Heart left ventricle (tissue), 16 donors: ENCODE measurements at places on chromosomes 1 and 21. TPM values are rescaled to one million over a fixed set of nuclear protein-coding genes. Genes with fewer than 3 reads are reported as not detected.

- no peak for DNase-seq
These were observed 71.3 kb downstream of the RPE65 start for GRCh38 chr1:68378296-68379084.

DNA sequence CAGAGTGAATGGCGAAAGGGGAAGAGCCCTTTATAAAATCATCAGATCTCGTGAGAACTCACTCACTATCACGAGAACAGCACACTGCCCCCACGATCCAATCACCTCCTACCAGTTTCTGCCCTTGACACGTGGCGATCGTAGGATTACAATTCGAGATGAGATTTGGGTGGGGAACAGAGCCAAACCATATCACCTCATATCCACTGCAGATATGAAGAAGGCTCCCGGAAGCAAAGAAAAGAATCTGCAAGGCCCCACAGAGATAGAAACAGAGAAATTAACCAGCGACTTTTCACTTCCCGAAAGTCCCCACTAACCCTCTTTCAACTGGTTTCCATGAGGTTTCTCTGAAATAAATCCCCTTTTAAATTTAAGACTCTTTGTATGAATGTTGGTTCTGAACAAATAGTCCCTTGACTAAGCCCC lies 86.2 kb upstream of the IRF2BP2 start:
- no peak for DNase-seq

- no peak for DNase-seq
These were observed 53.9 kb upstream of the NADK start for GRCh38 chr1:1832166-1832565.

GRCh38 chr21:25872271-25872670 lies 137.5 kb downstream of the GABPA start:
- no peak for DNase-seq

The SLC44A5 gene
- total RNA-seq: 3.4 TPM

The OPTC gene
- total RNA-seq: not detected

The FLG2 gene
- not detected for total RNA-seq

The OR2T33 gene
- total RNA-seq: not detected

- DNase-seq: no peak
These were observed 380.1 kb downstream of the NUF2 start for GRCh38 chr1:163701783-163702374.

The ERICH3 gene
- not detected for total RNA-seq

The SDC3 gene
- 26.1 TPM for total RNA-seq

The TNNT2 gene
- 9,948 TPM for total RNA-seq

The C8B gene
- total RNA-seq: not detected

DNA sequence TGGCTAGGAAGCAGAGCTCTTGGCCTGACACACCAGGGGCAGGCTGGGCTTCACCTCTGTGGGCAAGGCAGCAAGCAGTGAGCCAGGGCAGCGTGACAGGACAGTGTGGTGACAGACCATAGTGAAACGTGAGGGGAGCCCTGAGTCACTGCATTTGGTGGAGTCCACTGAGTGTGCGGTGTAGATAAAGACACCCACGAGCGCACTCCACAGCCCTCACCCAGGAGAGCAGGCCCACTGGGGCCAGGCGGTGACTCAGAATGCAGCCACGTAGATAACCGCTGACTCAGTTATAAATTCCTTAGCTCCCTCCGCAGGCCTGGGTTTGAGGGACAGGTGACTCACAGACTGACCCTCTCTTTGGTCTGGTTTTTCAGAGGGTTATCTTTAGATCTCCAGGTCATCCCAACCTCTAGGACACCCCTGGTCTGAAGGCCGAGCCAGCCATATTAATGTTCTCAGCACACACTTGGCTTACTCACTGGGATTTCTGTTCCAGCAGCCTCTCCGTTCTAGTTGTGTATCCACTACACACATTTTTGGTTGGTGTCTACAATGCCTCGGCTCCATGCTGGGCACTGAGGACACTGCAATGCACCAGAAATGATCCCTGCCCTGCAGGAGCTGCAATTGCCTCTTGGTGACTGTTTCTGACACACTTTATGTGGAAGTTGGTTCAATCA lies 90.2 kb upstream of the TSPAN2 start:
- peak; percentile 46 for DNase-seq

- DNase-seq: peak; percentile 87
These were observed at the start of gene IGSF9 for GRCh38 chr1:159945483-159946241. Gene IGSF9 (minus strand): TSS chr1:159945613. CDS start chr1:159943454, 2,159 bp downstream.

DNA sequence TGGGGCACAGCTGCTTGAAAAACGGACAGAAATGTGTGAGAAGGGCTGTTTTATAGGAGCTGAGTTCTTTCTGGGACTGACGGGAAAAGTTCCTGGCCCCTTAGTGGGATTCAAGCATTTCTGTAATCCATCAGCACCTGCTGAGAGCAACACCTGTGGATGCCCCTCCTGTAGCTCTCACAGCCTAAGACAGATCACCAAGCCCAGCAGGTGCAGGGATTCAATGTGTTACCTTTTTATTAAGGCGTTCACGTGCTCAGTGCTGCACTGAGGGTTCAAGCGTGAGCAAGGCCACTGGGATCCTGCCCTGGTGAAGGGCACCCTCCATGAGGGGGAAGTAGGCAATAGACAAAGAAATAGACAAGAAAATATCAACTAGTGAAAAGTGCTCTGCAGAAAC lies 14.9 kb downstream of the OLFML2B start:
- no peak for DNase-seq

DNA sequence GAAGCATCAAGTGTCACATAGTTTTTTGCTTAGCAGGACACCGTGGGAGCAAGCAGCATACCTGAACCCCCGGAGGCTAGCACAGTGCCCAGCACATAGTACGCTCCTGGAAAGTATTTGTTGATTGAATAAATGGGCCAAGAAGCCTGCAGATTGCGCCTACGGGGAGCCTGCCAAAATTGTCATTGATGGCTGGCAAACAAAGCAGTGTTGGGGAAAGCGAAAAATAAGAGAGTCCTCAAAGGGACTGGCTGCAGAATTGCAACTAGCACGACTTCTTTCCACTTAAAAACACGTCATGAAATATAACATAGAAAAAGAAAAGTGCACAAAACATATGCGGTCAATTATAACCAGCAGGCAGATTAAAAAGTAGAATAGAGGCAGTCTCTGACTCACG lies 125.2 kb upstream of the GALNT2 start:
- no peak for DNase-seq

DNA sequence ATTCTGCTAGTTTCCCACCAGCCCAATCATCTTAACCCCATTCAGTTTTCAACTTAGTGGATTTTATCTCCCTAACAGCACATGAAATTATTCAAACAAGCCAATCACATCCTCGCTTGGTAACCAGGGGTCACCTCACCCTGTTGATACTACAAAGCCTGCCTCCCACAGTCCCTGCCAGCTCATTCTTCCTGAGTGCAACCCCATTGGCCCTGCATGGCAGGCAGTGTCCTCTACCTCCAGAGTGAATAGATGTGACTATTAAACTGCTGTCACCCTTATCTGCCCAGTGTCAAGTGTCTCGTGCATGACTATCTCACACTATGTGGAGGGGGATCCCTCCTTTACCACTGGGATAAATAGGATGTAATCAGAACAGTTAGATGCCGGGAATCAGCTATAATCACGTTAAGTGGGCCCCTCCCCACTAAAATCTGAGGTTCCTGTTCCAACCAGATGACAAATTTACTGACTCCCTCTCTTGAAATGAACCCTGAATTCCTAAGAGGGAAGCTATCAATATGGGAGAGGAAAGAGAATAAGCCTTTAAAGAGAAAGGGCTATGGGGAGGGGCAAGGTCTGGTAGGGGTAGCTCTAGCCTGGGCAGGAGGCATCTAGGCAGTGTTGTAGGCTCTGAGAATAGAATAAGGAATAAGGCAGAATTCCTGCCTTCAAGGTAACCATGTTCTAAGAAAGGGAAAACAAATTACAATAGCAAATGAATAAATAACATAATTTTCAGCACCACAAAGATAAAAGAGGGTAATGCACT lies 155.9 kb downstream of the SLC30A10 start:
- peak; percentile 76 for DNase-seq

- no peak for DNase-seq
These were observed 16.9 kb downstream of the H6PD start for GRCh38 chr1:9251501-9251900.

GRCh38 chr1:107782217-107782845 lies 182.6 kb downstream of the VAV3 start:
- DNase-seq: peak; percentile 43

- DNase-seq: no peak
These were observed 149.3 kb downstream of the AK5 start for GRCh38 chr1:77430966-77431690.

The RTCA gene
- 31.8 TPM for total RNA-seq

- no peak for DNase-seq
These were observed 51.7 kb downstream of the SLC37A1 start for GRCh38 chr21:42565206-42565810.

GRCh38 chr1:239722035-239722434 lies 335.7 kb downstream of the CHRM3 start:
- DNase-seq: no peak

GRCh38 chr21:46616050-46616449 lies 11.2 kb upstream of the S100B start:
- no peak for DNase-seq
